ENCODE measurements at places on chromosomes 12 and 14.

DNA sequence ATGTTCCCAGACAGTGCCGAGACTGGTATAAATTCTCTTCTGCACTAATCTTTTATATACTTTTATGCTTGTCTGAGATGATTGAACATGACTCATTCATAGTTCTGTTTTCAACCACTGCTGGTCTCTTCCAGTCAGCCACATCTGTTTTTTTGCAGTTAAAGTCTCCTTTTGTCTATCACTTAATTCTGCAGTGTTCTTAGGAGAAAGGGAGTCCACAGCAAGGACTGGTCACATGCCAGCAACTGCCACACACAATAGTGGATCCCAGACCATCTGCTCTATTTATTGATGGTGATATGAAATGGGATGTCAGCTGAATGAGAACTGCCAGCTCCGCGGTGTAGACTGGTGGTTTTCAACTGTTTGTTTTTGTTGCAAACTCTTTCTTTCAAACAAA lies 379.8 kb downstream of the MED13L start:
- no peak for DNase-seq

- no peak for DNase-seq
These were observed 13.1 kb downstream of the EVL start for GRCh38 chr14:100078216-100078803.

DNA sequence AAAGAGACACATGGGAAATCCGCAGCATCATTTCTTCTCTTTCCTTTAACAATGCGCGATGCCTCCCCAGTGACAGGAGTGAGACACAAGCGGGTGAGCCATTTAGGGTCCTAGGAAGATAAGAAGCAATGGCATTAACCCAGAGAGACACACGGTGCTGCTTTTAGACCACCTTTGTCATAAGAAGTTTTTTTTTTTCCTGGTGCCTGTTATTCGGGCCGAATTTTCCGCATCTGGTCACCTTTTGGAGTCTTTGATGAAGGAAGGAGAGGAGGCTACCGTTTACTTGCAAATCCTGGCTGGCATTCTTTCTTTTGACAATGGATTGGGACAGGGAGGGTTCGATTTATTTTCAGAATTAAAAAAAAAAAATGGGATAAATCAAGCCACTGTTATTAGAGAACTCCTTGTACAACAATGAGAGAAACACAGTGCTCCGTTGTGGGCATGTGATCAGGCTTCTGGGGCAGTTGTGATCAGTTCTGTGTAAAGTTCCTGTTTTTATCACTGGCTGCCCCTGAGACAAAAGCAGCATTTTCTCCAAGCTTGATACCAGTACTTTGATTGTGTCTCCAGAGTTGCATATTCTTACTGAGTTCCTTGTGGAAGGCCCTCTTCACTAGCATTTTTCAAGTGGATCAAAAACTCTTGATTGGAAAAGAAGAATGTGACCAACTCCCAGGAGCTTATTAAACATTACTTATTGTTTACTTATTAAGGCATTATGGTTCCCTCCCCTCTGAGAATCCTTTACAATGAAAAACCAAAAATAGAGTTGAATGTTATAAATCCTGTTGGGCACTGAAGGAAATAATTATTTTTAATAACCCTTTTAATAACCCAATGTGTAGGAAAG lies 1.1 kb downstream of the DIP2B start:
- peak; percentile 28 for DNase-seq

- DNase-seq = peak; percentile 14
These were observed 56.6 kb downstream of the GPATCH2L start for GRCh38 chr14:76208340-76208739.

DNA sequence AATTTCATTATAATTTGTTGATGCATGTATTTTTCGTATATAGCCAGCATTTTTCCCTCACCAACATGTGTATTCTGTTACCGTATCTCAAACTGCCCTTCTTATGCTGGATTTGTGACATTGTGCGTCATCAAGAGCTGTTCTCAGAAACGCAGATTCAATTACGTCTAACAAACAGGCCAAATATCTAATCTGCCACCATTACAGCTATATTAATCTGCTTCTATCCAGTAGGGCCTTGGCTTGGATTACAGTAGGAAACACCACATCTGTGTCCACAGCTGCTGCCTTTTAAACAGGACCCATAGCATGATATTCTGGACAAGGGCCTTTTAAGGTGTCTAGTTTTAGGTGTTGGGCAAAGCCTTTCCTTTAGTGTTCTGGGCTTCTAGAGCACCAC lies 140.6 kb downstream of the PDE3A start:
- no peak for DNase-seq

GRCh38 chr14:74852922-74853530 lies 22.9 kb downstream of the PROX2 start:
- DNase-seq = peak; percentile 13

- no peak for DNase-seq
These were observed 56.2 kb downstream of the SVOP start for GRCh38 chr12:108964371-108965352.

GRCh38 chr12:50110127-50110761 lies 1.8 kb upstream of the COX14 start:
- no peak for DNase-seq

DNA sequence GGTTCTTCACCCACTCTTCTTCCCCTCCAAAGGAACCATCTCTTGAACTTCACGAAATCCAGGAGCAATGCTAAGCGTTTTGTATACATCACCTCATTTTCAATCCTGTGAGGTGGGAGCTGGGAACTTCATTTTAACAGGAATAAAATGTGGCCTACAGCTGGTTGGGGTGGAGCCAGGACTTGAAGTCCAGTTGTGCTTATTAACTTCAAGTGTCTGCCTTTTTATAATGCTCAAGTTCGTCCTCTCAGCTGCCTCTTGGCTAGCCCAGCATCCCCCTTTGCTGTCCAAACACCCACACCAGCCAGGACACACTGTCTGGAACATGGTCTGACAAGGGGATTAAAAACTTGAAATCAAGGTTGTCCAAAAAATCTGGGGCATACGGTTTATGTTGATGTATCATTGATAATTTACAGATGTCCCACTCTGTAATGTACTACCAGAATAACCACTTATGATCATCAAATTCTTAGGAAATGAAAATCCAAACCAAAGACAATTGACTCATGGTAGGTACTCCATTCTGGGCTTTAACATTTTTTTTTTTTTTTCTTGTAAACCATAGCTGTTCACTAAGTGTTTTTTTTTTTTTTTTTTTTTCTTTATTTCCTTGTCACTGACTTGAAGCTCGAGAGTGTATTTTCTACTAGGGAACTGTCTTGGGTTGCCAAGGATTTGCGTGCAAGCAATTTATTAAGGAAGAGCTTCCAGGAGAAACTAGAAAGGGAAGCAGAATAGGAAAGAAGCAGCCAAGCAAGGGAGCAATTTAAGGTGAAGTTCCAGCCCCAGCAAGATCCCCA lies 252.3 kb downstream of the EFCAB11 start:
- DNase-seq = peak; percentile 10

Measured in epithelial cell of esophagus (primary cell).